ENCODE measurements at places on chromosomes 7 and 10.
A peak's percentile ranks its signal among the peaks of the same experiment; 100 is the strongest.

- no peak for DNase-seq
These were observed 33.6 kb upstream of the TFEC start for GRCh38 chr7:116064179-116064578.

- no peak for DNase-seq
These were observed 127.9 kb downstream of the PPP1R9A start for GRCh38 chr7:95035295-95035694.

GRCh38 chr7:113805976-113806375 is 112.8 kb downstream of the PPP1R3A start:
- DNase-seq = peak; percentile 20

DNA sequence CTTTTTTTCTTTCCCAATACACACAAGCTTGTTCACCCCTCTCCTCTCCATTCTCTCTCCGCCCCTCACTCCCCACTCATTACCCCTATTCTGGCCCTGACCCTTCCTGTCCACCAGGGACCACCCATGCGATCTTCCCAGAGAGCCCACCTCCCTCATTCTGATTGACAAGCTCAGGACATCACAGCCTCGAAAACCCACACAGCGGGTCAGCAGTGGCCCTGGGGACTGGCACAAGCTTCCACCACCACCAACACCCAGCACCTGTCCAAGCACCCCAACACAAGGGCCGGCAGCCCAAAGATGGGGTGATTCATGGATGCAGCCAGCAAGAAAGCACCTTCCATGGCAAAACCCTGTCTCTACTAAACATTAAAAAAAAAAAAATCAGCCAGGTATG is 50.0 kb upstream of the USP6NL start:
- no peak for DNase-seq

DNA sequence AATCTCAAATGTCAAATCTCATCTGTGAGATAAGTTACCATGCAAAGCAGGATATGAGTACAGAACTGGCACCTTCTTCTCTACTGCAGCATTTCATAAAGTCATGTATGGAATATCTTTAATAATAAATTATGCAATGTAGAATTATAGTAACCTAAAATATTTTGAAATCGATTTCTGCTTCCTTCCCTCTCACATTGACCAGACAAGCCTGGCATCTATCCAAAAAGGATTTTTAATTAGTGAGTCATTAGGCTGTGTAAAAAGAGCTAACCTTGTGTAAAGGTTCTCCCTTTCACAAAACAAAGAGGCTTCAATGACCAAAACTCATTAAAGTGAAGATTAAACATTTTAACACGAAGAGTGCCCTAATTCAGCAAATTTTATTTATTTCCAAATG is 48.8 kb upstream of the EXOC6 start:
- DNase-seq = peak; percentile 12

GRCh38 chr7:47382200-47382599 is 199.7 kb downstream of the TNS3 start:
- DNase-seq = no peak

DNA sequence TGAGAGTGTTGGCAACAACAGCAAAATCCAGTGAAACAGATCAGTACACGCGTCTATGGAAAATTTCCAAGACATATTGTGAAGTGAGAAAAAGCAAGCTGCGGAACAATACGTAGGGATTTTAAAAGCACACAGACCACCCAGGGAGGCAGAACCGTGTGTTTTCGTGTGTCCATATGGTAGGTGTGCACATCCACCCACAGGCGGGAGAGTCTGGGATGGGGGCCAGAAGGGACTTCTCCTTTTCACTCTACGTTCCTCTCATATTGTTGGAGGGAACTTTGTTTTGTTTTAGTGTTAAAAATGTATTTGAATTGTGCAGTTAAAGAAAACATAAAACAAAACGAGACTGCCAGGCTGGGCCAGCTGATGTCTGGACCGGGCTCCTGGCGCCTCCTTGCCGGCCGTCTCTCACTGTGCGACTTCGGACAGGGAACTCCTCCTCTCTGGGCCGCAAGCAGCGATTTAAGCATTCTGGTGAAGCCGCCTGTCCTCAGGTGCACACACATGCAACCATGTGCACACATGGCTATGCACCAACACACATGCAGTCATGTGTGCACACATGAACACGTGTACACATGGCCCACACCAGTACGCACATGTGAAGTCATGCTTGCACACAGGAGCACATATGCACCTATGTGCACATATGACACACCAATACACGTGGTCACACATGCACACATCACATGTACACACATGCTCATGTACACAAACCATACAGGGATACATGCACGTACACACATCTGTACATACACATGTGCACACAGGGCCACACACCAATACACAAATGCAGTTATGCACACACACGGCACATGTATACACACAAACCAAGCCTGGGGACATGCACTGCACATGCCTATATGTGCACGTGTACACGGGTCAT is 141.1 kb downstream of the ELFN1 start:
- DNase-seq = peak; percentile 13

DNA sequence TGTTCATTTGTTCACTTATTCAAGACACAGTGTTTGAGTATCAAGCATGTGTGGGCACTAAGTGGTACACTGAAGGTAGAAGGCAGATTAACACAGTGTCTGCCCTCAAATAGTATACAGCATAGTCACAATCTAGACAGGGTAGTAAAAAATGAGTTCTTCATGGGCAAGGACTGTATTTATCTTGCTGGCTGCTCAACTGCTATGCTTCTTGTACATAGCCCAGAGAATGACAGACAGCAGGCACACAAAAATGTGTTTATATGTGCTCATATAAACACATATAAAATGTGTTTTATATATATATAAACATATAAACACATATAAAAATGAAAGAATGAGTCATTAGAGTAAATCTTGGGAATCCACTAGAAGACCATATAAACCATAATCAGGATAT is 43.1 kb downstream of the TFEC start:
- no peak for DNase-seq

DNA sequence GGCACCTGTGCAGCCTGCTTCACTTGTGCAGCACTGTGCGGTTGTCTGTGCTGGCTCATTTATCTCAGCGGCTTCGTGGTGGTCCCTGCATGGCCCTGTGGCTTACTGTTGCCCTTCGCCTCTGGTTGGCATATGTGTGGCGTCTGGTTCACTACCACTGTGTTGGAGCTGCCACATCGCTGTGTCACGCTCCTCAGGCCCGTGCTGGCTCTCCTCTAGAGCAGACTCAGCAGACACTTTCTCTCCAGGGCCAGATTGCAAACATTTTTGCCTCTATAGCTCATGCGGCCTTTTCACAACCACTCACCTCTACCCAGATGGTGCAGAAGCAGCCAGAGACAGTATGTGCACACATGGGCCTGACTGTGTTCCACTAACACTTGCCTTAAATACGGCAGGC is 37.9 kb downstream of the PPP2R2D start:
- no peak for DNase-seq

GRCh38 chr10:61632057-61632670 is 30.6 kb upstream of the CABCOCO1 start:
- DNase-seq = no peak

GRCh38 chr7:1537535-1538412 is 7.3 kb downstream of the MAFK start:
- DNase-seq = peak; percentile 97

DNA sequence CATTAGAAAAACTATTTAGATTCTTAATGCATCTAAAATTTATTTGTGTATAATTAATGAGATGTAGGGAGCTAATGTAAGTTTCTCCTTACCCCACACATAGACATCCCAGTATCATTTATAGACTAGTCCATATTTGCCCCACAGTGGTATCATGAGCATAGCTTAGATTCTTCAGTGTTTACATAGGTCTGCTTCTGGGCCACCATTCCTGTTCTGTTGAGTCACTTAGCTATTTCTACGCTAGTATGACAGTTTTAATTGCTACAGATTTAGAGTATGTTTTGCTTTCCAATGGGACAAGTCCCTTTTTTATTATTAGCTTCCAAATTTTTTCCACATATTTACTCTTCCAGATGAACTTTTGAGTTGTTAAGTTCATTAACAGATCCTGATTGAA is 69.4 kb downstream of the MCMBP start:
- DNase-seq = peak; percentile 73

DNA sequence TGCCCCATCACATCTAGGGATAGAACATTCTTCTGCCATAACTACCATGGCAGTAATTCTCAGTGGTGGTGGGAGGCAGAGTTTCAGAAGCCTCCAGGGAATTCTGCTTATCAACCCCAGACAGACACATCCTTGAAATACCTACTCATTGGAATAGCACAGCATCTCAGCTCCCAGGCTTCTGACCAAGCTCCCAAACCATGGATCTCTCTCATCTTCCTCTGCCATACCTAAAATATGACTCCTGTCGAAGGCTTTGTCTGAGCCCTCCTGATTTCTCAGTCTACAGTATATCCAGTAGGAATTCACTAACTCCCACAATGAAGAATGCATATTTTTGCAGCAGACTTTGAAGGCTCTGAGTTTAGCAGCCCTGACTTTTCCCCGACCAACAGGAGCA is 687.5 kb downstream of the GRID1 start:
- no peak for DNase-seq

DNA sequence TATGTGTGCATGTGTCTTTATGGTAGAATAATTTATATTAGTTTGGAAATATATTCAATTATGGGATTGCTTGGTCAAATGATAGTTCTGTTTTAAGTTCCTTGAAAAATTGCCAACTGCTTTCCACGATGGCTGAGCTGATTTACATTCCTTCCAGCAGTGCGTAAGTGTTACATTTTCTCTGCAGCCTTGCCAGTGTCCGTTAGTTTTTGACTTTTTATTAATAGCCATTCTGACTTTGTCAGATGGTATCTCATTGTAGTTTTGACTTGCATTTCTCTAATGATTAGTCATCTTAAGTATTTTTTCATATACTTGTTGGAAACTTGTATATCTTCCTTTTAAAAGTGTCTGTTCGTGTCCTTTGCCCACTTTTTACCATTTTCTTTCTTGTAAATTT is 434.2 kb upstream of the POT1 start:
- DNase-seq = no peak

DNA sequence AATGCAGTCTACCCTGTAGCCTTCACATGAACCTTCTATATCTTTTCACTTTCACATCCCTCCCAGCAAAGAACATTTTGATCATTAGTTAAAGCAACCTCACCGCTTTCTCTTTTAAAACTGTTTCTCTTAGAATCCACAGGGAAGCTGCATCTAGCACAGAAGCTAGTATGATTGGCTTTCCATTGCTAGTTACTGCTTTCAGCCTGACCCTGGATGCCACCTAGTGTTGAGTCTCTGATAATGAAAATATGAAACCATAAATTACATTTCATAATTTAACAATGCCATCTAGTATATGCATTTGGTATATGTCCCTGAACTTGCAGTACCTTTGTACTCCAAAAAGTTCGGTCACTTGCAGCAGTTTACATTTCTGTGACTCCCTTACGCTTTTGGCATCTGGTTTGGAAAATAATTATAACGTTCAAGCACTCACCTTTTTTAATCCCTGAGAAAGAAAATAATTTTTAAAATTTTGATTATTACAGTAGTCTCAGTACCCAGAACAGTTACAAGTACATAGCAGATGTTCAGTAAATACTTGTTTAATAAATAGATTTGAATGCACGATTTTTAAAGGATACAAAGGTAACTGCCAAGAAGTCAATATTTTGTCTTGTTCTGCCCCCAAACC is 22.7 kb downstream of the CISD1 start:
- DNase-seq = peak; percentile 71

- DNase-seq = no peak
These were observed 198.4 kb downstream of the TPST1 start for GRCh38 chr7:66403564-66403963.

GRCh38 chr7:143048827-143049226 is 3.3 kb upstream of the OR6V1 start:
- no peak for DNase-seq

GRCh38 chr7:44561962-44562621 is 11.6 kb downstream of the DDX56 start:
- DNase-seq = peak; percentile 54

- DNase-seq = peak; percentile 7
These were observed 175.4 kb downstream of the EXOC4 start for GRCh38 chr7:133428326-133428725.

GRCh38 chr7:128877756-128878120 is 15.1 kb downstream of the ATP6V1F start:
- no peak for DNase-seq

GRCh38 chr10:95818010-95818409 is 62.0 kb downstream of the ENTPD1 start:
- DNase-seq = no peak

DNA sequence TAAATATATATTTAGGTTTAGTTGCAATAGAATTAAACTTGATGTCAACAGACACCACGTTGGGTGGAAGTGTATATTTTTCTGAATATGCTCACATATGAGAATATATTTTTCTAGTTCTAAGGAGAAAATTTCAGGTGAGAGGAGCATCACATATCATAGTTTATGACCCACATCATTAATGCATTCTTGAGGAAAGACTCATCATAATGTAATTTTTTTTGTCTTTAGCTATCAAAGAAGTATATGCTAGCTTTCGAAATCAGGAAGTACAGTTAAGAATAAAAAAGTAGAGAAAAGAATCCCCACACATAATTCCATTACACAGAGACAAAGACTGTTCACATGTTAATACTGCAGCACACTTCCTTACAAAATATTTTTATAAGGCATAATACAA is 30.4 kb downstream of the A1CF start:
- DNase-seq = no peak

DNA sequence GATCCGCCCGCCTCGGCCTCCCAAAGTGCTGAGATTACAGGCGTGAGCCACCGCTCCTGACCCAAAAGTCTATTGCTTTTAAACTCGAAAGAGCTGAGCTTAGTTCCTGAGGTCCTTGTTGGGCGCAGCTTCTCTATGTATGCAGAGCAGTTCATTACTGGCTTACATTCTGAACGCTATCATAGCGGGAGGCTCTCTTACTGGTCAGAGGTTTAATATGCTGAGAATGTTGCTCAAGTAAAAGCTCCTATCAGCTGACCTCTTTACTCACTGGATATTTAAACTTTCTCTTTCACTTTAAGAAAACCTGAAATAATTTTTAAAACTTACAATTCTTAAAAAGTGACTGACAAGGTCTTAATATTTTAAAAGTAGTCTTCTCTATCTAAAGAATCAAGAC is 160.8 kb upstream of the WNT16 start:
- DNase-seq = peak; percentile 48

- DNase-seq = no peak
These were observed 319.7 kb upstream of the POM121L12 start for GRCh38 chr7:52715701-52716100.

DNA sequence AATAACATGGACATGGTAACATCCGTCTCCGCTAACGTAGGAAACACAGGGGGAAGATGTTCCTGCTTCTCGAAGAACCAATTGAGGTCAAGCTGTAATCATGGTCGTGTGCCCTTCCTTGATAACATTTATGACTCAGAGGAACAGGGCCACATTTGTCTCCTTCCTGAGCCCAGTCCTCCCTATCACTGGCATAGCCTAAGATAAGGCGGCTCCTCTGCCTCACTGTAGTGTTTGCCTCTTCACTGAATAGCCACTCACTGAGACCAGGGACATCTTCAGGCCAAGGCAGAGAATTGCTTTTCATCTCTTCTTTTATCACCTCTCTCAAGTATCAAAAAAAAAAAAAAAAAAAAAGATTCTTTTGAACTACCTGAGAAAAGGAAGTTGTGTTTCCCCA is 5.4 kb upstream of the GRM8 start:
- no peak for DNase-seq
